Activated T-cell treated with anti-CD3 and anti-CD28 coated beads for 24 hours (primary cell): ENCODE measurements at places on chromosomes 4 and X.

DNA sequence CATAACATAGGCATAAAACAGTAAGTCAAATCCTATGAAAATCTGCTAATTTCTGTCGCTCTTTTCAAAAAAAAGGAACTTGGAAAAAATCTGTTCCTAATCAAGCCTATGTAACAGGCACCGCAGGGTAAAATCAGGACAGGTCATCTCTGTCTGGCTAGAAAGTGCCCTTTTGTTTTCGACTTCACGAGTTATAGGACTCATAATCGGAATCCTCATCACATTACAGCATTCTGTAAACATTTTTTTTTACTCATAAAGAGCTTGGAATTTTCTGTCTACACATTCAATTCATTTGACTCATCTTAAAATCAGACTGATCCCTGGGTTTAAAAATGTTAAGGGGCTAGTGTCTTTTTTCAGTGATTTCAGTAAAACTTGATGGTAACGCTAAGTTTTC is 181.7 kb upstream of the TBC1D9 start:
- DNase-seq = no peak

- peak; percentile 44 for DNase-seq
Measured at GRCh38 chr4:173169428-173170181, 994 bp downstream of the GALNT7 start.

- no peak for DNase-seq
Measured at GRCh38 chr4:147578051-147578476, 39.1 kb upstream of the TMEM184C start.

DNA sequence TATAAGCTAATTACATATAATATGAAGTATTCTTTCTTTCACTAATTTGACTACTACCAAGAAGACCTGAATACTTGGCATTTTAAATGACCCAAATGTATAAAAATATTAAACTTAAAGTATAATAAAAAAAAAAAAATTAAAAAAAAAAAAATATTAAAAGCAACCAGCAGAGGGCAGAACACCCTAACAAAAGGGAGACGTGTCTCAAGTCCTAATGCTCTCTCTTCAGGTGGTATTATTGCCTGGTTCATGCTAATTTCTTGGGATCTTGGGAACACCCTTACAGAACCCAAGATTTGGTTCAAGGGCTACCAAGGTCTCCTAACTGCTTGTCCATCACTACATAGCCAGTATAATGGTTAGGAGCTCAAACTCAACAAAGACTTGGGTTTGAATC is 754.8 kb downstream of the RAB28 start:
- DNase-seq = no peak

DNA sequence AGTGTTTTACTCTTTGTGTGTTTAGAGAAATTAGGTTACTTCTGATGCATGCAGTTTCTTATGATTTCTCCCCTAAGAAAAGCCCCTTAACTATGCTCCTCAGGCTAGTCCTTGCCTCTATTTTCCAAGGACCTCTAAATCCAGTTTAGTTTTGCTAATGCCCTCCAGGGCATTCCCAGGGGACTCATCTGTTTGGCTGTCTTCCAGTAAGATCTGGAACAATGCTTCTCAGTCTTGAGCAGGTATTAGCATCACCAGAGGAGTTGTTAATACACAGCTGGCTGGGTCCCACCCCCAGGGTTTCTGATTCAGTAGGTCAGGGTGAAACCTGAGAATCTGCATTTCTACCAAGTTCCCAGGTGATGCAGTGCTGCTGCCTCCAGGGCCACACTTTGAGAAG is 56.9 kb downstream of the OTC start:
- DNase-seq = no peak

- DNase-seq = no peak
Measured at GRCh38 chrX:39972340-39972739, 125.4 kb downstream of the BCOR start.

DNA sequence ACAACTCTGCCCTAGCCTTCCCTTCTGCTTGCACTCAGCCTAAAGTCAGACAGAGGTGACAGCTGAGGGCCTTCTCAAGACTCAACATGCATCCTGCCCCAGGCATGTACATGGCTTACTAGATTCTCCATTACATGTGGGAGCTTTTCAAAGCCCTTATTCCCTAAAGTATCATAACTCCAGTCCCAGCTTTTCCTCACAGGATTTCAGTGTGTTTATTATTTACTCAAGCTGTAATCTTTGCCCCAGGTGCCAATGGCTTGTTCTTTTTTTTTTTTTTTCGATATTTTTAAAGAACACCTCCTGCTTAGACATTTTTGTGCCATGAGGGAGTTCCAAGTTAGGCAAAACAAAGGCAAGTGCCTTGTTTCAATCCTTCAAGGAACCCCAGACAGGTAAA is 154.0 kb upstream of the RADX start:
- no peak for DNase-seq

DNA sequence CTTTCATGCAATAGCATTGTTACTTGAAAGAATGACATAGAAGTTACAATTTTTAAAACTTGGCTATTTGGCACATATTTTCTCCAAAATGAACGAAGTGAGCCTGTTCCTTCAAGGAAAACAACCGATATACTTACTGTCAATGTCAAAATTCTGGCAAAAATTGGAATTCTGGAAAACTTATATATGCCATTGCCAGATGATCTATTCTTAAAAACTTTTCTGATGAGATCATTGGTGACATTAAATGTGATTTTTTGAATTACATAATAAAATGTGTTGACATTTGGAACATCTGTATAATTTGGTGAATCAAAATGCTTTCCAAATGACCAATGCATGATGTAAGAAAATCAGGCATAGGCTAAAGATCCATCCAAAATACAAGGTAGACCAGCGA is 209.0 kb downstream of the SCFD2 start:
- DNase-seq = no peak

GRCh38 chr4:27616166-27616565 is 755.5 kb downstream of the STIM2 start:
- no peak for DNase-seq

GRCh38 chrX:96835660-96836289 is 47.9 kb upstream of the RPA4 start:
- no peak for DNase-seq

GRCh38 chr4:24248674-24249630 is 335.4 kb downstream of the DHX15 start:
- DNase-seq = no peak

- DNase-seq = no peak
Measured at GRCh38 chrX:154731184-154731583, 19.7 kb downstream of the GAB3 start.

GRCh38 chrX:105221374-105221773 is 880 bp upstream of the TEX13A start:
- DNase-seq = no peak

DNA sequence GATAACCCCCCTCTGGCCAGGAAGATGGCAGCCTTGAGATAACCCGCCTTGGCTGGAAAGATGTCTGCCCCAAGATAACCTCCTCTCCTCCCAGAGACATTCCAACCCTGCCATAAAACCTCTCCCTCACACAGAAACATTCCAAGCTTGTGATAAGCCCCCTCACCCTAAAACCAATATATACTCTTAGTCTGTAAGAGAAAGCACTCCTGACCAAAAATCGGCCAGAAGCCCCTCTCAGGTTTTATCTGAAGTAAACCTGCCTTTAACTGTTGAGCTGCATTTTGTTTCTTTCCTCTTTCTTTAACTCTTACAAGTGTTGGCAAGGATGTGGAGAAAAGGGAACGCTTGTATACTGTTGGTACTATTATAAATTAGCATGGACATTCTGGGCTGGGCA is 8.5 kb downstream of the ERCC6L start:
- DNase-seq = no peak

GRCh38 chr4:132513491-132513890 is 635.6 kb upstream of the PCDH10 start:
- no peak for DNase-seq

GRCh38 chr4:153000076-153000420 is 63.9 kb downstream of the FHDC1 start:
- DNase-seq = no peak

GRCh38 chrX:153525451-153525850 is 8.0 kb downstream of the ATP2B3 start:
- DNase-seq = no peak

GRCh38 chr4:17763931-17764330 is 17.5 kb downstream of the FAM184B start:
- DNase-seq = no peak

DNA sequence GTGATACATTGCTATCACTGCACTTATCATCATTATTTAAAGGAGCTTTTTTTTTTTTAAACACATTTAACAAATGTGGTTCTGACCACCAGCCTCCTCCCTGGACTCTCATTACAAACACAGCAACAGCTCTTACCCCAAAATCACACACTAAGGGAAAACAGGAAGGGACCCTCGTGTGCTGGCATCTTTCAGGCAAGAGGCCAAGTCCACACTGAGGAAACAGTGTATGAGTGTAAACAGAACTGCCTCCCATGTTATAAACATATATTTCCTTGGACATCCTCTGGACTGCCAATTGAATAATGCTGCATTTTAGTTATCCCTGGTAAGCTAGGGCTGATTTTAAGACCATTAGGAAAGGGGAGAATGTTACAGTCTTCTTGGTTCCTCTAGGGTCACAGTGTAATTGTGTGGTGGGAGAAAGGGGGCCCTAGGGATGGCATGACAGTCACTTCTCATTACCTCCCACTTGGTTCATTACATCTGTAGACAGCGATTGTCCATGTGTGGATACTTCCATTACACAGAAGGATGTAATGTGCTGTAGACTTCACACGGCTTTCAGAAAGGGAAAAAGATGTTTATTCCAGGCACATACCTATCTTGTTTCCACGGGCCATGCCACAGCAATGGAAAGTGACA is 244.6 kb upstream of the TET2 start:
- DNase-seq = no peak

GRCh38 chrX:1507511-1508463 is 29.2 kb downstream of the P2RY8 start:
- no peak for DNase-seq

- DNase-seq = no peak
Measured at GRCh38 chrX:142686653-142687283, 339.0 kb upstream of the SPANXN4 start.
